ENCODE measurements at places on chromosomes 4 and X.
A peak's percentile ranks its signal among the peaks of the same experiment; 100 is the strongest.

DNA sequence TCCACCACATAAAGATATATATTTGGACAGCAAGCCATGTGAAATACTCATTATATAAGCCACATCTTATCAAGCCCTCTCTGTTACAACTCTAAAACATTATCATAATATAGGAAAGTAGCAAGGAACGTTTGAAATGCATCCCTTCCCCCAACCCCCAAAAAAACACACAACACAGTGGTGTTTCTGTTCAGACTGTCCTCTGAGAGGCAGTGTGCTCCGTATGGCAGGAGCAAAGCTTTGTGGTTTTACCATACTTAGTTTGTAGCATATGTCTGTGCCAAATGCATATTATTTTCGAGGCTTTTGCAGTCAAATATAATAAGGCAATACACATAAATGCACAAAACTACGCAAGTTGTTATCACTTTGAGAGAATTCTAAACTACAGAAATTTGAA, 194.2 kb downstream of the RAPGEF2 start:
- no peak for DNase-seq

DNA sequence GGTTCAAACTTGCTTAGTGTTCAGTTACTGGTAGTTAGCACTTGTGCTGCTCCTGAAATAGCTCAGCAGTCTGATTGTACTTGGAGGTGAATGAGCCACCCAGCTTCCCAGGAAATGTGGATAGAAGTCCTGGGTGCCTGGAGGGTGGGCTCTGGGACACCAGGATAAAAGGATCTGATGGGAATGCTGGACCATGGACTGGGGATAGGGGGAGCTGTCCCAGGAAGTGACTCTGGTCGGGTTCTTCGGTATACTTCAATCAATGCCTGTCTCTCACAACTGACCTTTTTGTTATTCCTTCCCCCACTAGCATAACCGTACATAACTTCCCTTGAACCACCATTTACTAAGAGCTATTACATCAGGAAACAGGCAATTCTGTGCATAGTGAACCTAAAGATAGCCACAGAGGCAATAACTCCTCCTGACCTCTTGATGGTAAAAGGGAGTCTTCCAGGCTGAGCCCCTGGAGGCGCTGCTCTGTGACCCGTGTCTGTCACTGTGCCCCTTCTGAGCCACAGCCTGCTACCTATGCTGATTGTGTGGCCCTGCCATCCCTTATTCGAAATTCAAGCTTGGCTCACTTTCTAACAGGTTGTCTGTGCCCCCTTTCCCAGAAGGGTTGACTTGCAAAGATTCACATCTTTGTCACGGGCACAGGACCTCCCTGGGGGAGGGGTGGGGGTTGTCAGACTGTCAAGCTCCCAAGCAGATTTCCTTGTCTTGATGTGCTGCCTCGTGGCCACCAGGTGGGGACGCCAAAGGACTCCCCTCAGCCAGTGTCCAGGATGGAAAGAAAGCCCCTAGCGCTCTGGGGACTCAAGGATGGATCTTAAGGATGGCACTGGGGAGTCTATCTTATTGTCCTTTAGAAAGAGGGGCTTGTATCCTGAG, 24.5 kb upstream of the WDR1 start:
- no peak for DNase-seq

DNA sequence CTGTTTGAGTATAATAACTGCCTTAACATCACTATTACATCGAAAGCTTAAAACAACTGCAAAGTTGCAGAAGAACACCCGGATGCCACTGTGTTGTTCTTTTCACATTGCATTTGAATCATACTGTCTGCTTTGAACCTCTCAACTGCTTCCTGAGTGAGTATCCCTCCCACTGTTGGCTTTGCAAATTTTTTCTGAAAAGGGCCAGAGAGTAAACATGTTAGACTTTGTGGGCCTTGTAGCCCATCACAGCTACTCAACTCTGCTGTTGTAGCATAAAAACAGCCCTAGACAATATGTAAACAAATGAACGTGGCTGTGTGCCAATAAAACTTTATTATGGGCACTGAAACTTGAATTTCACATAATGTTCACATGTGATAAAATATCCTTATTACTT, 76.1 kb downstream of the NSG1 start:
- DNase-seq, result no peak

DNA sequence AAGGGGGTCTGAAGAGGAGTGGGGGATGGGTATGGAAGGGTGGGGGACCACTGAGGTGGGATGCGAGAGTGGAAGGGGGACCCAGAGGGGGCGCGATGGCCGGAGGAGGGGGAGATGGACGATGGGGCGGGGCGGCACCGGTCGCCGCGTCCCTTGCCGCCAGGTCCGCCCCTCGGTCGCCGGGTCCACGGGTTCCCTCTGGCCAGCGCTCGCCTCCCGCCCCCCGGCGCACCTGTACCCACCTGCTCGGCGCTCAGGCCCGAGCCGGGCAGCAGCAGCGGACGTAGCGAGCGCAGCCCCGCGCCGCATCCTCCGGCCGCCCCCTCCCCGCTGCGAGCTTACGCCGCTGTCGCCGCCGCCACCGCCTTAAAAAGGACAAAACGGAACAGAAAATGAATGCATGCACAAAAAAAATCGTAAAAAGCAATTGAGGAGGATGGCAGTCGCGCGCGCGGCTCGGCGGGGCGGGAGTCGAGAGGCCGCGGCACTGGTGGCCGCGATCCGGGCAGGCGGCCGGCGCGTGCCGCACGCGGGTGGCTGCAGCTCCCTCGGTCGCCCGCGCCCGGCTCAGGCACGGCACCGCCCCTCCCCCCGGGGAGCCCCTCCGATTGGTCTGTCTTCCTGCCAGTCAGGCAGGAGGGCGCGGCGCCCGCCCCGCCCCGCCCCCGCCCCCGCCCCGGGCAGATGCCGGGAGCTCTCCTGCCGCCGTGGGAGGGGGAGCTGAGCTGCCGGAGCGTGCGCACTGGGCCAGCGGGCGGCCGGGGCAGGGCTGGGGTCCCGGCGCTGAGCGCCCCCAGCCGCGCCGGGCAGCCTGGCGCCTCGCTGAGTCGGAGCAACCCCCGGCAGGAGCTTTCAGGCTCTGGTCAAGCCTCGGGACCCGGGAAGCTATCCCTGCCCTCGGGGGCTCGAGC, at the start of gene JAKMIP1:
Gene JAKMIP1, minus strand, starts transcription at position 539 of the 911 bp plus-strand sequence. CDS start 87,699 bp downstream, outside the sequence.
- peak; percentile 99 for DNase-seq

DNA sequence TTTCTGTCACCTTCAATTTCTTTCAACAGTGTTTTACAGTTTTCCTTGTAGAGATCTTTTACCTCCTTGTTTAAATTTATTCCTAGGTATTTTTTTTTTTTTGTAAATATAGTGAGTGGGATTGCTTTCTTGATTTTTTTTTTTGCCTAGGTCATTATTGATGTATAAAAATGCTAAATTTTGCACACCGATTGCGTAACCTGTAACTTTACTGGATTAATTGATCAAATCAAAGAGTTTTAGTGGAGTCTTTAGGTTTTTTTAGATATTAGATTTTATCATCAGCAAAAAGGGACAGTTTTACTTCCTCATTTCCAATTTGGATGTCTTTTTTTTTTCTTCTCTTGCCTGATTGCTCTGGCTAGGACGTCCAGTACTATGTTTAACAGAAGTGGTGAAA, 40.9 kb downstream of the TEX13A start:
- no peak for DNase-seq

DNA sequence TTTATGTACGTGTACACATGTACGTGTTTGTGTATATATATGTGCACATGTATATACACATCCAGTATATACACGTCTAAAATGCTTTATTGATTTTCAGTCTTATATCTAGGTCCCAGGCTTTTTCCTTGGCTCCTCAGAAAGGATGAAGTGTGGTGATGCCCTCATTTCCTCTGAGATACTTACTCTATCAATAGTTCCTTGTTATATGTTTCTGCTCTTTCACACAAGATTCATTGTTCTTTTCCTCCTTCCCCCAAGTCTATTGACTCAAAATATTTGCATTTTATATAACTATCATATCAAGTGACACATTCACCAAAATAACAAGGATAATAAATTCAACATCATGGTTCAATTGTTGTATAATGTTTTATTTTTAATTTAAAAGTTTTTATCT, 359.2 kb downstream of the EPHA5 start:
- DNase-seq, result no peak

GRCh38 chrX:147570483-147570882, 341.2 kb upstream of the FMR1 start:
- DNase-seq, result no peak

DNA sequence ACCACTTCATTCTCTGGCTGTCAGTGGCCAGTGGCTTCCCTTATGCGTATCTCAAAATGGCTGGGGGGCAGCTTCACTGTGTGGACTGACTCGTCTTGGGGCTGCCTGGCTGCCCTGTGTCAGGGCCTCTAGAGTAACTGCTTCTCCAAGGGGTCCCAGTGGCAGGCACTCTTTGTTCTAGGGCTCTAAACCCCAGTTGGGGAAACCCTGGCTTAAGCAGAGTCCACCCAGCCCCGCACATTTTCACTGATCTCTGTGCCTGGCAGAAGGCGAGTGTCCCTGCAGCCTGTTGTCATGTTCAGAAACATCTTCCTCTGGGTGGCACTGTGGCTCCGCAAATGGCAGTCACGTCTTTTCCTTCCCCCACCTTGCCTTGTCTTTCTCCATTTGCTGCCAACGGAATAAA, 59.7 kb downstream of the NBDY start:
- DNase-seq, result no peak

GRCh38 chrX:46333550-46333949, 211.7 kb downstream of the ZNF674 start:
- DNase-seq, result no peak

- peak; percentile 16 for DNase-seq
Measured at GRCh38 chr4:171629182-171629581, 184.0 kb upstream of the GALNTL6 start.

DNA sequence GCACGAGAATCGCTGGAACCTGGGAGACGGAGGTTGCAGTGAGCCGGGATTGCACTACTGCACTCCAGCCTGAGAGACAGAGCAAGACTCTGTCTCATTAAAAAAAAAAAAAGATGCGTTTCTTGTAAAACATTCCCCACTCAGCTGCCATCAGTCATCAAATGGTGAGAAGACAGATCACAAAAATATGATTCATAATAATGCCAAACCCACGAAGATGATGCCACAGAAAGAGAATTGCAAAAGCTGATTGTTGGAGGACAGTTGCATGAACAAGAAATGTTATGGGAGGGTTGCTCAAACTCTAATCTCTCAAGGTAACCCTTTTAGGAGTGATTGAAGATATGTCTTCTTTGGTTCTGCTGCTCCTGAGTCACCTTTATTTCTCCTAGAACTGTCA, 21.4 kb upstream of the SMIM14 start:
- DNase-seq, result no peak

- DNase-seq, result no peak
Measured at GRCh38 chr4:70571772-70572171, 20.3 kb upstream of the AMBN start.

DNA sequence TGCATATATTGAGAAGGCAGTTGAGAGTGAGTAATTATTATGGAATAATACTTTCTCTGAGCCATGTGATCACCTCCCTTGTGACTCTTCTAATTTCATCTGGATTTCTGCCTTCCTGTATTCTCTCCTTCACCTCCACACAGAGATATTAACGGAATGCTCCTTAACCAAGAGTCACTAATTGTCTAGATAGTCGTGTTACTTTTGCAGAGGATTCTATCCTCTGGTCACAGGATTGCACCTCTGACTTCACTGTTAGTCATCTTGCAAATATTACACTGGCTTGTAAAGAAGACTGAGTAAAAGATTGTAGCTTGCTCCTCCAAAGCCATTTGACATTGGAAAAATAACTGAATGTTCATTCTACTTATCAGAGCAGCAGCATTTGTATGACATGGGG, 160.9 kb downstream of the SH2D1A start:
- no peak for DNase-seq

- no peak for DNase-seq
Measured at GRCh38 chr4:41750121-41750625, 1.6 kb upstream of the PHOX2B start.

GRCh38 chr4:4446434-4446833, 59.5 kb downstream of the NSG1 start:
- DNase-seq, result no peak

GRCh38 chr4:139028191-139028661, 12.6 kb downstream of the NOCT start:
- no peak for DNase-seq

GRCh38 chrX:129227366-129227765, 295.9 kb downstream of the SMARCA1 start:
- DNase-seq, result no peak

GRCh38 chrX:10929747-10930146, 181.4 kb upstream of the HCCS start:
- no peak for DNase-seq

DNA sequence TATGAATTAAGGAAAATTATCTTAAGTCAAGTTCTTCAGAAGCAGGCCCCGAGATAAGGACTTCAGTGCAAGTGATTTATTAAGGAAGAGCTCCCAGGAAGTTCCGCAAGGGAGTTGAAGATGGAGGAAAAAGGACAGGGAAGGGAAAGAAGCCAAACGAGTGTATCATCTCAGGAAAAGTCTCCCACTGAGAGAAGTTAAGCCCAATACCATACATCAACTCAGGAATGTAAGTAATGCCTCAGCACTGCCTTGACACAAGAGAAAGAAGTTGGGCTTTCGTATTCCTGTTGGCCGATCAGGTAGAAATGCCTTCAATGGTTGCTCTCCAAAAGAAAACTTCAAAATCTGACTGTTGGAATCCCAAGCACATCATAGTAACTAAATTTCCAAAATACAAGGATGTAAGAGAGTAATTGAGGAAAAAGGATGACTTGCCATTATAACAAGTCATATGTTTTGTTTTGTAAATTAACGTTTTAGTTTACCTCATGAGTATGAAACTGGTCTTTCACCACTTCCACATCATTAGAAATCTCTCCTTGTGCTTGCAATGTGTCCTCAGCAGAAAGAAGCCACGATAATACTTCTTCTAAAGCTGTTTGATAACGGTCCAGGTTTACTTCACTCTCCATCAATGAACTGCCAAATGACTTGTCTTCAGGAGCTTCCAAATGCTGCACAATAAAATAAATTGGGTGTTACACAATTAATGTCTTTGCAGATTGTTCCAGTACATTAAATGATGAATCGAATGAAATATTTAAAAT, 566.7 kb downstream of the DMD start:
- no peak for DNase-seq

- no peak for DNase-seq
Measured at GRCh38 chr4:142218726-142219125, 582.3 kb downstream of the IL15 start.

- DNase-seq, result no peak
Measured at GRCh38 chr4:181536811-181537434, 706.3 kb upstream of the TENM3 start.

DNA sequence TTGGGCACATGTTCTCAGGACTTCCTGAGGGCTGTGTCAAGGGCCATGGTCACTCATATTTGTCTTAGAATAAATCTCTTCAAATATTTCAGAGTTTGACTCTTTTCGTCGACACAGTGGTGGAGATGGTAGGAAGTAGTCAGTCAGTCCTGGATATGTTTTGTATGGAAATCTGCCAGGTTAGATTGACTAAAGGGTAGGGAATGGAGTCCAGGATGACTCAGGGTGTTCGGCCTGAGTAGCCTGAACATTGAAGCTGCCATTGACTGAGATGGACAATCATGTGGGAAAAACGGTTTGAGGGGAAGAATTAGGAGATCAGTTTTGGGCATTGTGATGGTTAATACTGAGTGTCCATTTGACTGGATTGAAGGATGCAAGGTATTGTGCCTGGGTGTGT, 177.1 kb upstream of the CENPE start:
- DNase-seq, result no peak

Measured in GM20000 (cell line).